ENCODE measurements at places on chromosomes 12 and 14.

- no peak for DNase-seq
These were observed 123.5 kb upstream of the TRHDE start for GRCh38 chr12:72148709-72149108.

- DNase-seq = no peak
These were observed 33.4 kb upstream of the HSPB8 start for GRCh38 chr12:119145367-119145766.

DNA sequence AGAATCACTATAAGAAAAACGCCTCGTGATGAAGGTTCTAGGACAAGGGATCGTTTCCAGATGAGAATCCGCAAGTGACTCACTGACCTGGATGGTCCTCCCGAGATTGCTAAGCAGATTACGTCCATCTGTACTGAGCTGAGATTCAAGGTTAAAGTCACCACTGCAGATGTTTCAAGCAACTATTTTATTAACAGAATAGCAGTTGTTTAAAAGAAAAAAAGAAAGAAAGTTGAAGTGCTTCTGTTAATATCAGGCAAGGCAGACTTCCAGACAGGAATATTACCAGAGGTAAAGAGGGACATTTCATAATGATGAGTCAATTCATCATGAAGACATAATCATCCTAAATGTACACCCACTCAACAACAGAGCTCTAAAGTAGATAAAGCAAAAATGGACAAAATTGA lies 17.9 kb downstream of the PXN start:
- no peak for DNase-seq

- no peak for DNase-seq
These were observed 46.8 kb upstream of the DLK1 start for GRCh38 chr14:100679707-100680438.

GRCh38 chr12:51636986-51637385 lies 46.0 kb downstream of the SCN8A start:
- DNase-seq = no peak

DNA sequence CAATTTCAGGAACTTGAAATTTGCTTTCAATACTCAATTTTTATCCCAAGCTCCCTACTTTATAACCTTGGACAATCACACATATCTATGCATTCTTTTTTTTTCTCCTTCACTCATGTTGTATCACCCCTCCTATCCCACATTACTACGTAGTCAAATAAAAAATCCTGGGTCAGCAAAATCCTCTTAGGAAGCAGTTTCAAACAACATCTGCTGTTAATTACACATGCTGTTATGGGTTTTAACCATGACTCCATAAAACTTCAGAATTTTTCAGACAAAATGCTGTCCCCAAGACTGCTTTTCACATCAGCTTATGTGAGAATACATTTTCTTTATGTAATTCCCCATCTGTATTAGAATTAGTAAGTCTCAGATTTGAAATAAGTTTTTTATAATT lies 61.7 kb downstream of the LRFN5 start:
- DNase-seq = no peak

DNA sequence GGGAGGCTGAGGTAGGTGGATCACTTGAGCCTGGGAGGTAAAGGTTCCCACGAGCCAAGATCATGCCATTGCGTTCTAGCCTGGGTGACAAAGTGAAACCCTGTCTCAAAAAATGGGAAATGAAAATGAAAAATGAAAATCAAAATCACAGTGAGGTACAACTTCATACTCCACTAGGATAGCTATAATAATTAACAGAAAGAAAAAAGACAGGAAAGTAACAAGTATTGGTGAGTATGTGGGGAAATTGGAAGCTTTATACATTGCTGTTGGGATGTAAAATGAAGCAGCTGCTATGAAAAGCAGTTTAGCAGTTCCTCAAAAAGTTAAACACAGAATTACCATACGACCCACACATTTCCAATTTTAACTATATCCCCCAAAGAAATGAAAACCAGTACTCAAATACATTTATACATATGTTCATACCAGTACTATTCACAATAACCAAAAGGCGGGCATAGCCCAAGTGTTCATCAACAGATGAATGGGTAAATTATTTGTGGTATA lies 22.2 kb downstream of the SGPP1 start:
- no peak for DNase-seq

DNA sequence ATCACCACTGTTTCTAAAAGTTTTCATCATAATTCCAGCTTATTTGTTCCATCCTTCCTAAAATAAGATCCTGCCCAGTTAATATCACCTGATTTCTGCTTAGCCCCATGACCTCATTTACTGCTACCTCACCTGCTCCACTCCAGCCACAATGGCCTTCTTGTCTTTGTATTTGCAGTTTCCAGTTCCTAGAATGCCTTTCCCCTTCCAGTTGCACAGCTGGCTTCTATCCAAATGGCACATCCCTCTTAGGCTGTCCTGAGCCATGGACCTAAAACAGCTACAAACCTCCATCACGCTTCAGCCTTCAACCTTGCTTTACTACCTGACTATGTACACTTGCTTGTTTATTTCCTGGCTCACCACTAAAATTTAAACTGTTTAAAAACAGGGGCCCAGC lies 6.5 kb upstream of the LGMN start:
- no peak for DNase-seq

DNA sequence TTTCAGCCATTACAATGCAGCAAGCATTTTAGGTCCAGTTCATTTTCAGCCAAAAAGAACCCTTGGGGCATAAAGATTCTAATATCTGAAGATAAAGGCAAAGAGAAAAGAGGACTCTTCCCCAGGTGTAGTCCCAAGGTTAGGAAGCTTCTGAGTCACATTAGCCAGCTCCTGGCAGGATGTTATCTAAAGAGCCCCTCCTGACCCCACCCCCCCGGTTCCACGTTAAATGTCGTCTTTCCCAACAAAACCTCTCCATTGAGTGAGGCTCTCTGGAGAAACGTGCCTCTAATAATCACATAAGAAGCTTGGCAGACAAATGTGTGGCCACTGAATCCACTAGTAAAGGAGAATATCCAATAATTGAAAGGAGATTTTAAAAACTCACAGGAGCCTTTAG lies 267.7 kb downstream of the GALC start:
- no peak for DNase-seq

GRCh38 chr14:102181187-102181586 lies 41.5 kb downstream of the WDR20 start:
- no peak for DNase-seq

DNA sequence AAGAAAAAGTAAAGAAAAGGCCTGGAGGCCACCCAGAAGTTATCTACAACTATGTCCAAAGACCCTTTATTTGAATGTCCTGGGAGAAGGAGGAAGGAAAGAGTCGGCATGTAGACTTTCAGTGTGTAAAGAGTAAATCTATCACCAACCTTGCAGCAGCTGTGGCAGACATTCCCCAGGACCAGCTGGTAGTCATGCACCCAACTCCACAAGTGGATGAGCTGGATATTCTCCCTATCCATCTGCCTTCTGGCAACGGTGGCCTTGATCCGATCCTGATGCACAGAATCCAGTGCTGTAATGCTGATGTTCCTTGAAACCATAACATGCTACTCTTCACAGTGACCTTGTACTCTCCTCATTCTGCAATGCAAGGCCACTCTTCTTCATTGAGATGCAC lies 27.3 kb downstream of the KRT76 start:
- DNase-seq = no peak

DNA sequence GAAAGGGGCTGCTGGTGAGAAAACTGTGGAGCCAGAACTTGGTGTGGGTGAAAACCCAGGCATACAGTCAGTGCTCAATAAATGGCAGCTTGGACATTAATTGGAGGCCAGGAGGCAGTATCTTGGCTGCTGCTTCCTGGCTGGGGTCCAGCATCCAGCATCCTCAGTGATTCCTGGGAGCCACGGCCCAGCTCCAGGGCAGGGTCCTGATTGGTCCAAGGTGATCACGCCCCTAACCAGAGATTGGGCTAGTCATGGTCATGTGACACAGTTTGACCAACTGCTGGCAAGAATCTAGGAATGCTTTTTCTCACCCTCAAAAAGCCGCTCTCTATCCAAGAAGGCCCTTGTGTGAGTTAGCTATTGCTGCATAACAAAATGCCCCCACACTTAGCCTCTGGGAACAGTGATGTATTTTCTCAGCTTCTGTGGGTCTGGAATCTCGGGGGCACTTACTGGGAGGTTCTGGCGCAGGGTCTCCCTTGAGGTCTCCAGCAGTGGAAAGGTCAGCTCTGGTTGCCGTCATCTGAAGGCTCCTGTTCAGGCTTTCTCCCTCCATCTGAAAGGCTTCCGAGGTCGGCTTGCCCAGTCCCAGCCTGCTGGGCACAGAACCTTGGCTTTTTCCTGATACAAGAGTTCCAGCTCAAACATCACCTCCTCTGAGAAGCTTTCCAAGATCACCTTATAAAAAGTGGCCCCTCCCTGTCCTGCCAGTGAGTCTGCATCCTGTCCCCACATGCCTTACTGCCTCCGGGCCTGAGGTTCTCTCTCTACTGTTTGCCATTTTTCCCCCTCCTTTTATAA lies 119.2 kb upstream of the NCOR2 start:
- DNase-seq = no peak

GRCh38 chr14:32826404-32827082 lies 112.1 kb upstream of the NPAS3 start:
- no peak for DNase-seq

GRCh38 chr12:5220835-5221234 lies 177.2 kb downstream of the KCNA5 start:
- no peak for DNase-seq

DNA sequence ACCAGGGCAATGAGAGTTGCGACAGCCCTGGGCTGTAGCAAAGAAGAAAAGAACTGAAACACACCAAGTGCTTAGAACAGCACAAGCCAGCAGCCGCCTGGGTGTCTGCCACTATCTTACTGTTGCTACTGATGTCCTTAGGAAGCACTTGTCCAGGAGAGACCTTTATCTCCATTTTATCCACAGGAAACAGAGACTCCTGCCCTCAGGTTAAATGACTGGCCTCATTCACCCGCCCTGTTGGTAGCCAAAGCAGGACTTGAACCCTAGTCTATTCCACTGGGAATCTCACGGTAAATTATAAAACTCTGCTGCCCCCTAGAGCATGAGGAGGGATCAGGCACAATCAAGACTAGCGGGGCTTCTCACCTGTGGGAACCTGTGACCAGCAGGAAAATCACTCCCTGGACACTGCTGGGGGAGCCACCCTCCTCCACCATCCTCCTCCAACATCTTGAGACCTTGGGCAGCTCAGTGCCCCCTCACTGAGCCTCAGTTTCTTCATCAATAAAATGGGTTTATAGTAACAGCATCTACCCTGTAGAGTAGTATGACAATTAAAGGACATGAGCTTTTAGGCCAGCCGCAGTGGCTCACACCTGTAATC lies 20.5 kb upstream of the TESC start:
- peak; percentile 47 for DNase-seq

- DNase-seq = no peak
These were observed 20.0 kb downstream of the AMDHD1 start for GRCh38 chr12:95963096-95963495.

GRCh38 chr14:29740491-29740890 lies 187.2 kb downstream of the PRKD1 start:
- no peak for DNase-seq

DNA sequence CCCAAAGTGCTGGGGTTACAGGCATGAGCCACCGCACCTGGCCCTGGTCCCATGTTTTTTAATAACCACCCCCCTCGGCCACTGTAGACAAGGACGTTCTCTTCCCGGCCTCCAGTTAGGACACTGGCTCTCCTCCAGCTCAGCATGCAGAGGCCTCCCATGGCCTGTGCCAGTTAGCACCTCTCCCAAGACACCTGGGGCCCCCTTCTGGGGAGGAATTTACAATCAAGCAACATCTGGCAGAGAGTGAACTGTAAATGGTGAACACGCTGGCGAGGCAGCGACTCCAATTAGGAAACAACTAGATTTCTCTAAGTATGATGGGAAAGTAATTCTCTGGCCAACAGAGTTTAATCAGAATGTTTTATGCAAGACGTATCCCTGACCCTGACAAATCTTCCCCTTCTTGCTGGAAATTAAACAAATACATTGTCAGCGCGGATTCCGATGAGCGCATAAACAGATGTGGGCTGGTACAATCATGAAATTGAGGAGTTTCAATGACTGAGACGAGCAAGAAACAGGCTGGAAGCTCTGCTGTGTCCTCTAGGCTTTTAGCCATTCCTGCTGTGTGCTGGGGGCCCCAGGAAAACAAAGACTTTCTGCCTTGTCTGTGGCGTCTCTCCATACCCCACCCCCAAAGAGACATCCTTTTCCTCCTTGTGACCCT lies 61.7 kb upstream of the DLK1 start:
- DNase-seq = no peak

GRCh38 chr14:30822080-30822571 lies 52.2 kb upstream of the COCH start:
- no peak for DNase-seq

- DNase-seq = no peak
These were observed 10.9 kb upstream of the RIN3 start for GRCh38 chr14:92502541-92503286.

- DNase-seq = peak; percentile 44
These were observed 69.9 kb downstream of the TGFB3 start for GRCh38 chr14:75911883-75912282.

DNA sequence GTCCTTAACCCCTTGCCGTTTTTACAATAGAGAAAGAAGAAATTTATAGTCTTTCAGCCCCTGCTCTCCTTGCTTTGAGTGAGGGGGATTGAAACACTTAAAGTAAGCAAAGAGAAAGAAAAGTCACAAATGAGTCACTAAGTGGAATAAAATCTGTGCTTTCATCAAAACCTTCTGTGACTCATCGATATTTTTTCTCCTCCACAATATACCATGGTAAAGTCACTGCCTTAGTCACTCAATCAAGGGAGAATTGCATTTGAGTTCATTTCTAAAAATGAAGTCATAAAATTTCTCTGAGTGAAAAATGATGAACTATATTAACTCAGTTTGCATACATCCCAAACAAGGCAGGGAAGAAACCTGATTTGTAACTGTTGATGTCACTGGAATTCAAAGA lies 470.3 kb downstream of the FOXG1 start:
- DNase-seq = no peak

DNA sequence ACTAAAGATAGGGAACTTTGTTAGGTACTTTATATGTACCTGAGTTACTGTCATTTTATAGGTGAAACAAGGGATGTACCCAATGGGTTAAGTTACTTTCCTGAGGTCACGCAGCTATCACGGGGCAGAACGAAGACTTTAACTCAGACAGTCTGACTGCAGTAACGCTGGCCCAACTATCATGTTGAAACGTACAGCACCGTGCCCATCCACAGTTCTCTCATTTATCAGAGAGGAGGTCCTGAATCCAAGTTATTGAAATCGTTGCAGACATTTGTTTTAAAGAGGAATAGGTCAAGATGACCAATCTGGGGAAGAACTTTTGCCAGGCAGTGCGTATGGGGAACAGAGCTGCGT lies 587 bp upstream of the C12orf75 start:
- DNase-seq = no peak

- no peak for DNase-seq
These were observed 15.5 kb upstream of the TCTN2 start for GRCh38 chr12:123655420-123655819.

- DNase-seq = no peak
These were observed 63.8 kb upstream of the GPR68 start for GRCh38 chr14:91308337-91308736.

GRCh38 chr14:64391986-64392385 lies 3.8 kb downstream of the MTHFD1 start:
- DNase-seq = no peak
